ENCODE measurements at places on chromosomes 16 and 17. TPM values are rescaled to one million over a fixed set of nuclear protein-coding genes. Genes with fewer than 3 reads are reported as not detected.
A peak's percentile ranks its signal among the peaks of the same experiment; 100 is the strongest.

DNA sequence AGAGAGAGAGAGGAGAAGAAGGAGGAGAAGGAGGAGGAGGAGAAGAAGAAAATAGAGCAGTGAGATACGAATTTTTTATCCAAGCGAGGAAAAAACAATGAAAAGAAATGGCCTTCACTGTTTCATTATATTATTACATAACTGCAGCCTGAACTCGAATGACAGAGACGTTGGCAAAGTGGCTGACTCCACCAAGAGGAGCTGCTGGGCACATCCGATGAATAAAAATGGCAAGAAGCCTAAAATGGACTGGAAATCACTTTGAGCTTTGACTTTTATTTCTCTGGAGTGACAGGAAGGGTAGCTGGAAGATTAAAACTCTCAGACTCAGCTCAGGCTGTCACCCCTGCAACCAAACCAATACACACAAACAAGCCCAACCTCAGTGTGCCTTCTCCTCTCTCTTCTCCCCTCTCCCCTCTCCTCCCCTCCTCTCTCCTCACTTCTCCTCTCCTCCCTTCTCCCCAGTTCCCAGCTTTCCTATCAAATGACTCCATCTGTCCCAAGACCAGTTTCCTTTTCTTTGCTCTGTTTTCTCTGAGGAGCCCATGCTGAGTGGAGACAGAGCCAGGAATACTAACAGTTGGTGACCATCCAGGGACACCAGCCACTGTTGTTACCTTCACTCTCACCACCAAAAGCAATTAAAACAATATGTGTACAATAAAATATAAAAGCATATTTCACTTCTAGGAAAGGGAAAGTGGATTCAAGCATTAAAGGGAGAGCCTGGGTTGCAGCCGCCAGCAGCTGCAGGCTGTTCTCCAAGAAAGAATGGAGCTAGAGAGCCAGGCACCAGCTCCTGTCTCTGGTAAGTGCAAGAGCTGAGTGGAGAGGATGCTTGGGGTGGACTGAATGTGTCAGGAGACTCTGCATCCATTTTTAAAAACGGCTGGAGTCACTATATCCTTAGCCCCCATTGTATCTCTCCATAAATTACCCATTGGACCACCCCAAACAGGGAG, 51.2 kb downstream of the SOX9 start:
- no peak for DNase-seq

DNA sequence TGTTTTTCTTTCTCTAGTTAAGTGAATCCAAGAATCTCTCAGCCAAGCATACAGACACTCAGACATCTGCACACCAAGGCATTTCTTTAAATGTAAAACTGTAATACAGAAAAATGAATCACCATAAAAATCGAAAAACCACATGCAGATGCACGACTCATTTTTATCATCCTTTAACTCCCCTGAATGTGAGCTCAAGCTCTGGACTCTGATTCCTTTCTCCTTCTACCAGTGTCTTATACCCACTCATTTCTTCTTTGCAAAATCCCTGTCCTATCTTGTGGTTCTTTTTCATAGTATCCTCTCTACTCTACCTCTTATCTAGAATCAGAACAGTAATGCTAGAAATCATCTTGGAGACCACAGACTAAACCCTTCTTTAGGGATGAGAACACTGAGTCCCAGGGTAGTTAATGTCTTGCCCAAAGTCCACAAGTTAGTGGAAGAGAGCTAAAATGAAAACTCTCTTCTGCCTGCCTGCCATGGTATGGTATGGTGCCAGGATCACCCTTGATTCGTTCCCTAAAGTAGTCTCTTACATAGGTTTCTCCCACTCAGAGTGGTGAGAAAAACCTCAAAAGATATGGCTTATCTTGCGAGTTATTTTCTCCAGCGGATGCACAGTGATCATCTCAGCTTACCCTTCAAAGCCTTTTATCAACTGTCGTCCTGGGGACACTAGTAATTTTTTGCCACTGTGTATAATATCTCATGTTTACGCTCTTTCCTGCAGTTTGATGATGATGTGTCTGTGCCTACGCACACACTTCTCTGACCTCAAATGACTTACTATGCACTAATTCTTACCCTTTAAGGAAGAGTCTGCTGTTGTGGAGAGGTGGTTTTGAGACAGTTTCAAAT, 30.2 kb downstream of the BRD7 start:
- DNase-seq, result no peak

DNA sequence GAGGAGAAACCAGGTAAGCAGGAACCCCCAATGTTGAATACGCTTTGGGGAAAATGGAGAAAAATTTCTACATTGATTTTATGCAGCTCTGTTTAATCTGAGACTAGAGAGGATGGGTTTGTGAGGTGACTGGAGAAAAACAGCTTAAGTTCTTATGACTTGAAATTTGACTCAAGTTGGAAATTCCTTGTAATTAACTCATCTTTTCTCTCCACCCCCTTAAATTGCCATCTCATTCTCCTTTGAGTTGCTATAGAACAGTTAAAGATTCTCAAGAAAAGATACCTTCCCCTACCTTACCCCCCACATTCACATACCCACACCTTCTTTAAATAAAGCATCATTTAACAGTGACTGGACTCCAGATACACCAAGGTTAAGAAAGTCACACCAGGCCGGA, 24.2 kb downstream of the ZNRF1 start:
- no peak for DNase-seq

DNA sequence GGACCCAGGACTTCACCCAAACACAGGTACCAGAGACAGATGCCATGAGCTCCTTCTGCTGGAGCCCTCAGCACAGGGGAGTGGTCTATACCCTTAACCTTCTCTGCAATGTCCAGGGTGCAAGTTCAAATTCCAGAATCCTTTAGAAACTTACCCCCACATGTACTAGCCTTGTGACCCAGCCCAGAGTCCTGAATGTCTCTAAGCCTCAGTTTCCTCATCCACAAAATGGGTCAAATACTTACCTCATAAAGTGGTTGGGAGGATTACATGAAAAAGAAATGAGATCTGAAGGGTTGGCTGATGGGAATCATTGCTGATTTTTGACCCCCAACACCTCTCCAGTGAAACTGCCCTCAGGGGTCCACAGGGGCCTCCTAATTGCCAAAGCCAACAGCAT, 21.7 kb downstream of the COTL1 start:
- no peak for DNase-seq

GRCh38 chr17:49401971-49402611, 12.6 kb downstream of the PHB1 start:
- no peak for DNase-seq

DNA sequence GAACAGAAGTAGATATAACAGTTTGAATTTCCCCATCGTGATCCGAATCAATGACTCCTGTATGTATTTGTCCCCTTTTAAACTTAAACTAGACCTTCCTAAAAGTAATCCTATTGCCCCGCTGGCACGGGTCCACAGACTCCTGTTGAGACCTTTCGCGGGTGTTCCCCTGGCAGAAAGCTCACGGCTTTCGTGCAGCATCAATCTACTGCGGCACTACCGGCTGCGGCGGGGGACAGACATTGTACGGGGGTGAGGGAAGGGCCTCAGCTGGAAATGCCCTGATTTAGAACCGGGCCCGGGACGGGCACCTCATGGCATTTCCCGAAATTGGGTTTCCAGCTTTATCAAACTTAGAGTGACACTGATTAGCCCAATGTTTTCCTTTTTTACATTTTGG, 14.6 kb downstream of the IL32 start:
- DNase-seq, result no peak

- DNase-seq, result peak; percentile 72
These were observed 58.0 kb downstream of the ASIC2 start for GRCh38 chr17:33234930-33235685.

DNA sequence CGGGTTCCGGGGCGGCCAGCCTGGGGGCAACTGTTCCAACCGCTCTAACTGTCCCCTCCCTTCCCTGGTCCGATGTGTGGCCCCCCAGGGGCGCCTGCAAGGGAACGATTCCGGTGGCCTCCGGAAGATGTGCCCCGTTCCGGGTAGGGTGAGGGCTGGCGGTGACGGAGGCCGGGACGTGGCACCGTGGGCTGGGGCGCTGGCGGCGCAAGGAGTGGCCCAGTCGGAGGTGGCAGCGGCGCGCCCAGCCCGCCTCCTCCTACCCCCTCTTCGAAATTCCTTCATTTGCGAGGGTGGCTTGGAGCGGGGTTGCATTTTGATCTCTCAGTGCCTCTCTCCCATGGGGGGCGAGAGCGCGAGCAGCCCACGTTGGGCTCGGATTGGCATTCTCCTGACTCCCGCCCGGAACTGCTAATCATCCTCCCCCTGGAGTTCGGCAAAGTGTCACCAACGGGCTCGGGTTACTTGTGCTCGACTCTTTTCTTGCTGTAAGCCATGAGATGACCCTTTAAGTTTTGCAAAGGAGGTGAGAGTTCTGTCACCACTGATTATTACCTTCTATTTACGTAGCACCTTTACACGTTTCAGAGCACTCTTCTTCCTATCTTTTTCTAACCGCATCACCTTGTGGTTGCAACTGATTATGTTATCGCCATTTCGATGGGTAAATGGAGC, 622 bp downstream of the NDEL1 start:
- DNase-seq, result peak; percentile 87

DNA sequence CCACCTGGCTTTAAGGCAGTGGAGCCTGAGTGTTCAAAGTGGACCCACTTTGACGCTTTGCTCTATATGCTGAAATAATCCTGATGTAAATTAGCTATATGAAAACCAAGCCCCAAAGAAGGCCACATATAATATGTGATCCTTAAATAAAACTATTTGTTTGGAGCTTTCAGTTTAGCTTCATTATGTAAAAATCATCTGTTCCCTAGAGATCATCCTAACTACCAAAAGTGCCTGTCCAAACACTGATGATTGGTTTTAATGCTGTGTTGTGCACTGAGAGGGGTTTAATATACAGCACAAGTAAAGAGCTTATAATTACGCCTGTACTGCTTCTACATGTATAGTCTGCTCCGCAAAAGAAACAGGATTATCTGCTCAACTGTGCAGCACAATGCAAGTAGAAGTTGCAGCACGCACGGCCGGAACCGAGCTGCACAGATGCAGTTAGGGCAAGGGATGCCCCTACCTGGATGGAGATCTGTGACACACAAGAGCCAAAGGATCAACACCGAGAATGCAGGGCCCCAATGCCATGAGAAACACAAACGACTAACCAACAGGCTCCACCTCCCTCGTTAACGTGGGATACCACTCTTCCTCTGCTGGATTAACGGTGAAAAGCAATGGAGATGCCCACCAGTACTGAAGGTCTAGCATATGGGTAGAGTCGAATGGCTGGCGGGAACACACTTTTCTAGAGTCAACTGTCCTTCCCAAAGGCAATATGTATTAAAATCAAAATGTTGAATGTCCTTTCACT, 20.5 kb downstream of the USP7 start:
- no peak for DNase-seq

GRCh38 chr17:12977008-12977751, 40.6 kb downstream of the ELAC2 start:
- DNase-seq, result no peak

DNA sequence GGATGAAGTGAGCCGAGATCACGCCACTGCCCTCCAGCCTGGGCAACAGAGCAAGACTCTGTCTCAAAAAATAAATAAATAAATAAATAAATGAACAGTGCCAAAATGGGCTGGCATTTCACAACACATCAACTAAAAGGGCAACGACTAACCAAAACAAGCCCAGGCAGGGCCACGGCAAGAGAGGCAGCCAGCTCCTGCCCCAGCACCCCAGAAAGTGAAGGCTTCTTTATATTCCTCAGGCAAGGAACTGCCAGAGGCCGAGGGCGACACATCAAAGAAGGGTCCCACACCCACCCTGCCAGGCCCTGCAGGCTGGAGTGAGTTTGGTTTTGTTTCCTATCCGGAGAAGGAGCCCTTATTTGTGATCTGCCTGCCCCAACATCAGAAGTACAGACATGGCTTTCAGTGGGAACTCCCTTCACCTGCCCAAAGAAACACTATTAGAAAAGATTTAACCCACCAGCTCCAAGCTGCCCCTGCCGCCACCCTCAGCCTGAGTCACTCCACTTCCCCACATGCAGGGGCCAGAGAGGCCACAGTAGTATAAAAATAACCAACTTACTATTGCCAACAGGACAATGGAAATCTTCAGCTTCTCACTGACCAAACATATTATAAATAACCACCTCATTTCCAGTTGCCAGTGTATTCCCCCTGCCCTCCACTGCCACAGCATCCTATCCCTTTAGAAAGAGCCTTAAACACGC, 8.0 kb downstream of the FBXO31 start:
- no peak for DNase-seq

DNA sequence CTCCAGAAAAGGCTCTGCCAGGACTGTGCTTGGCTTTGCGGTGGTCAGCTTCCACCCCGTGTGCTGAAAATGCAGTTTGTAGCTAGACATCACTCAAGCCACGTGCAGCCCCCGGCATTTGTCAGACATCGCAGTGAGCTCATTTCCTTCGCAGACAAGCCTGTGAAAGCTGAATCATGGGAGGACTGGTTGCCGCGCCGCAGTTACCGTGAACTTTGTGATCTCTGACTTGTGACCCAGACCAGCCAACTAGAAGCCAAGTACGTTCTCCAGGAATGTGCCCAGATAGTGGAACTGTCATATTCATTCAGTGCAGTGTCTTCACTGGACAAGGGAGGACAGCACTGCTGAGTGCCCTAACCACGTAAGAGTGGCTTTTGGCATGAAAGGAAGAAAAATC, 58.1 kb downstream of the NDE1 start:
- no peak for DNase-seq

- no peak for DNase-seq
These were observed 105.8 kb upstream of the ADAMTS18 start for GRCh38 chr16:77540646-77541045.

- DNase-seq, result peak; percentile 84
These were observed 826 bp upstream of the GSE1 start for GRCh38 chr16:85612191-85612800.

GRCh38 chr16:24988593-24989338, 26.4 kb downstream of the ARHGAP17 start:
- no peak for DNase-seq

GRCh38 chr17:81207610-81208581, 14.9 kb downstream of the CEP131 start:
- DNase-seq, result no peak

DNA sequence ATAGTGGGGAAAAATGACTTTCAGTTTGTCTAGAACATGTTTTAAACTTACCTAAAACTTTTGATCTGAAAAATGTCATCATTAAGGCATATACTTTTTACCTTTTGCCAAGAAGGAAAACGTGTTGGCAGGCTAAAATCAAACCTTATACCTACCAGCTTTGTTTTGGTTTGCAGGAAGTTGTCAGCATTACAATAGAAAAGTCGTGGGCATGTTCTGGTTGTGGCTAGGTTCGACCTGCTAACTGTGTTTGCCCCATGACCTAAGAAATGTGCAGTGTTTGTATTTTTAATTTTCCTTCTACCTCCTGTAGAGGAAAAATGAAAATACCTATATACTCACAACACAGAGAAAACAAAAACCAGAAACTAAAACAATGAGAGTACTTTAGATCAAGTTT, 13.0 kb downstream of the SKAP1 start:
- no peak for DNase-seq

GRCh38 chr16:2808181-2808580, 8.9 kb upstream of the PRSS21 start:
- DNase-seq, result no peak

KRTAP1-1 gene
- total RNA-seq, result not detected

KRTAP2-3 gene
- total RNA-seq, result not detected

HSD3B7 gene
- 7.0 TPM for total RNA-seq

DLG4 gene
- 20.6 TPM for total RNA-seq

GAS2L2 gene
- 0.27 TPM for total RNA-seq

P2RX5 gene
- total RNA-seq, result 19.4 TPM

KCNG4 gene
- not detected for total RNA-seq

METRNL gene
- total RNA-seq, result 70.1 TPM

Data from Right ventricle myocardium inferior (tissue), 1 donor.